ENCODE measurements at places on chromosomes 13 and 19.

DNA sequence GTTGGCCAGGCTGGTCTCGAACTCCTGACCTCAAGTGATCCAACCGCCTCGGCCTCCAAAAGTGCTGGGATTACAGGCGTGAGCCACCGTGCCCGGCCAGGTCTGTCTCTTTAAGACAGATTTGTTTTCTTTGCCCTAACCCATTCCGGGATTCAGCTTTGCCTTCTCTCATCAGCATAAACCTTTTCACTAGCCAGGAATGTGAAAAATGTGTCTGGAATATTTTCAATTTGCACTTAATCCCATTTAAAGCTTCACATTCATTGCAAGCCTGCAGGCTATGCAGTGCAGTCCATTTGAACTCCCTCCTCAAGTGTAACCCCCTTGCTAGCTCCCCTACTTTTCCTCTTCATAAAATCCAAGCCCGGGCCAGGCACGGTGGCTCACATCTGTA is 880 bp upstream of the TMEM160 start:
- no peak for DNase-seq

DNA sequence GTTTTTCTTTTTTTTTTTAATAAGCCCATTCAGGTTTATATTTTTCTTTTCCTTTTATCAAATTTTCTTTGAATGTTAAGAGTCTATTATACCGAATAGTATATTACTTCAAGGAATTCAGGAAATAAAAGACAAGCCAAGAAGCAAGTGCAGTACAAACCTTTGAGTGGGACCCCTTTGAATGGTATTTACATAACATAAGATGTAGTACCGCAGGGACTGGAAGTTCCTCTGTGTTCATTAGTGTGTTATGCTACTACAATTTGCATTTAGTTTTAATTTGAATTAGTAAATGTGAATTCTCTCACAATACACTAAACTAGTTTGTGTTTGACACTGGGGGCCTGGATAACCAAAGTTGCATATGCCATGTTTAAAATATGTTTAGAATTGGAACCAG is 339.5 kb downstream of the DCT start:
- no peak for DNase-seq

DNA sequence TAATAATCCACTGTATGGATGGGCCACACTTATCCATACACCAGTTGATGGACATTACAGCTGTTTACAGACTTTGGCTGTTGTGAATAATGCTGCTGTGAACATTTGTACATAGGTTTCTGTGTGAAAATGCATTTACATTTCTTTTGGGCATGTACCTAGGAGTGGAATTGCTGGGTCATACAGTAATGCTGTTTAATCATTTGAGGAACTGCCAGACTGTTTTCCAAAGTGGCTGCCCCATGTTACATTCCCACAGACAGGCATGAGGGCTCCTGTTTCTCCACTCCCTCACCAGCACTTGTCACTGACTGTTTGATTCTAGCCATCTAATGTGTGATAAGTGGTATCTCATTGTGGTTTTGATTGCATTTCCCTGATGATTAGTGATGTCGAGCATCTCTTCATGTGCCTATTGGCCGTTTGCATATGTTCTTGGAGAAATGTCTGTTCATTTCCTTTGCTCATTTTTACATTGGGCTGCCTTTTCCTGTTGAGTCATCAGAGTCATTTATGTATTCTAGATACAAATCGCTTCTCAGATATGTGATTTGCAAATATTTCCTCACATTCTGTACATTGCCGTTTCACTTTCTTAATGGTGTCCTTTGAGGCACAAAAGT is 12.8 kb downstream of the TMEM255B start:
- no peak for DNase-seq

DNA sequence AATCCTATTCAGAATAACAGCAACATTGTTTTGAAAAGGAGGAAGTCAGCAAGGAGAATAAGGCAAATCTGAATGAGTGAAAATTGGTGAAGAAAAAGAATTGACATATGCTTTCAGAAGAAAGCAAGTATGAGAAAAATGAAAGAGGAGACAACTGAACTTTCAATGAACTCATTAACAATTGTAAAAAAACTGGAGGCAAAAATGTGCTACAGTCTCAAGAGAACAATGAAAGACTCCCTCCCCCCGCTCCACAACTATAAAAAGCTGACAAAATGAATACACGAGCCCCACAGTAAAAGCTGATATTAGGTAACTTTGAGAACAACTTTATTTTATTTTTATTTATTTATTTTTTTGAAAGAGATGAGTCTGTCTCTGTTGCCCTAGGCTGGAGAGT is 373.1 kb downstream of the DIAPH3 start:
- DNase-seq: no peak

DNA sequence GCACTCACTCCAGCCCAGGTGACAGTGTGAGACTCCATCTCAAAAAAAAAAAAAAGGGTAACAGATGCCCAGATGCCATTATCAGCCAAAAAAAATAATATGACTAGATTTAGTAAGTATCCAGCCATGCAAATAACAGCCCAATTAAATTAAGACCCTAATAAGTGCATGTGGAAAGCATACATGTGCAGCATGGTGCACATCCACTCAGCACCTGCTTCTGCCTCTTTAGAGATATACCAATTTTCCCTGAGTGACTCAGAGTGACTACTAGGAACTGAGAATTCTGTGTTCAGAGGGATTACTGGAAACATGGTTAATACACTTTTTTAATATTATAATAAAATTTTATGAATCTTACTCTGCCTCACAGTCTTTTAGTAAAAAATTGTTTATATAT is 29.8 kb upstream of the ZNF675 start:
- no peak for DNase-seq

DNA sequence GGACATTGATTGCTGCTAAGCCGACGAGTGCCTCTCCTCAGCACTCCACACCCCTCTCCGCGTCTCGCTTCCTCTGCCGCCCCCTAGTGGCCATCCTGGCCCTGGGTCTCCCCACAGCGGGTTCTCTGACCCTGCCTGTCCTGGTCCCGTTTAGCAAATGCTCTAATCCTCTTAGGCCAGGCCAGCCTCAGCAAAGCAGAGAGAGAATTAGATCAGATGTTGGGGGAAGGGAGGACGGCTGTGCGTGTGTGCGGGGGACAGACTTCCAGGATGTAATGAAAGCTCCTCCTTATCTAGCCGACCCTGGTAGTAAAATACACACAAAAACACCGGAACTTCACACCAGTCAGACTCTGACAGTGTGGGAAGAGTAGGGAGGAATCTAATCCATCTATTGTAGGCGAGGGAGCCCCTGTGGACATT is 4.5 kb downstream of the TPRX2 start:
- DNase-seq: peak; percentile 56

- no peak for DNase-seq
Measured at GRCh38 chr19:53365899-53366493, 491 bp downstream of the ZNF525 start.

- DNase-seq: no peak
Measured at GRCh38 chr13:26503826-26504594, 53.5 kb upstream of the WASF3 start.

GRCh38 chr13:86830046-86830445 is 841.1 kb upstream of the SLITRK5 start:
- DNase-seq: no peak

DNA sequence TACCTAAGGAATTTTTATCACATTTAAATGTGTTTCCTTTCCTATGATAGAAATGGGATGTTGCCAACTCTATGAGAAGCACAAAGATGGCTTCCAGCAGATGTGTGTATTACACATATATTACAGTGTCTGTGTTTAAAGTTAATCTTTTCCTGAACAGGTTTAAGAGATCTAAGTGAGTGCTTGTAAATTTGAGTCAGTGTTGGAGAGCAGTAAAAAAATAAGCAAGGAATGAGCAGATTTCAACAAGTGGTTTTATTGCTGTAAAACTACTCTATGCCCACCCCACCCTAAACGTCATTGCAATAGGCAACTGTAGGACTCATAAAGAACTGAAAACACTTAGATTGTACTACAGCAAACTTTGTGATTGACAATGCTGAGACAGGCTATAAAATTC is 248.7 kb downstream of the KLF5 start:
- no peak for DNase-seq

- peak; percentile 89 for DNase-seq
Measured at GRCh38 chr19:17215127-17215971, at the start of gene USE1. TSS of gene USE1 (plus strand) at chr19:17215357. CDS start at chr19:17215406, 49 bp downstream.

GRCh38 chr19:3669947-3670795 is 30.1 kb downstream of the PIP5K1C start:
- peak; percentile 59 for DNase-seq

- no peak for DNase-seq
Measured at GRCh38 chr13:60463787-60464186, 66.8 kb downstream of the TDRD3 start.

Data from urinary bladder (tissue), 4 donors.